Vagina (tissue), 2 donors: ENCODE measurements at places on chromosomes 4 and X.

DNA sequence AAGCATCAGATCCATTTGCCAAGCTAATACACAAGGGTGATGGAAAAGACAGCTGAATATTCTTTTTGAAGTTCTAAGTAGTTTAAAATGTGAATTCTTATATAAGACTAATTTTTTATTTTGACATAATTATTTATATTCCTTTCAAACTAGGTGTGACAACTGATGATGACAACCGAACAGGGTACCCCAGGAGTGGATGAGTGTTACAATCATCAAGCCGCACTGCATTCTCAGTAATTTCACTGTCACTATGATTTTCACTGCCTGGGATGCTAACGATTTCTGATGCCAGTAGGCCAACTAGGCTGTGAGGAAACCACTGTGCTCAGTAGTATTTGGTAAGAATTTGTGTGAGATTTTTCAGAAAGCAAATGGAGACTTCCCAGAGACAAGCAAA is 317.5 kb downstream of the ARAP2 start:
- DNase-seq: no peak

- DNase-seq: no peak
Observed at GRCh38 chrX:134685668-134686067, 27.4 kb upstream of the PLAC1 start.

DNA sequence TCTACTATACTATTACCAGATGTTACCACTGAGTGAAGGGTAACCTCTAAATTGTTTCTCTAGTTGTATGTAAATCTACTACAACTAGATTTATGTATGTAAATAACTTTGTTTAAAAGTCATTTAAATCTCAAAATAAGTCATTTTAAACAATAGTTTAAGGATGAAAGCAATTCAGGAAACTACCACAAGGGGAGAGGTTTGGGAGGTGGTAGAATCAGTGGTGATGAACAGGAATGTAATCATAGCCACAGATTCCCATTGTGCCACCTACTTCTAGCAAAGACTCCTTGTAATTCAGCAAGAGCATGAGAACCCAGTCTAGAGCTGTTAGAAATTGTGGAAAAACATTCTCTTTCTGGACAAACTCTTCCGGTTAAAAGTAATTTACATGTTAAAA is 234.6 kb downstream of the SLC7A11 start:
- no peak for DNase-seq

DNA sequence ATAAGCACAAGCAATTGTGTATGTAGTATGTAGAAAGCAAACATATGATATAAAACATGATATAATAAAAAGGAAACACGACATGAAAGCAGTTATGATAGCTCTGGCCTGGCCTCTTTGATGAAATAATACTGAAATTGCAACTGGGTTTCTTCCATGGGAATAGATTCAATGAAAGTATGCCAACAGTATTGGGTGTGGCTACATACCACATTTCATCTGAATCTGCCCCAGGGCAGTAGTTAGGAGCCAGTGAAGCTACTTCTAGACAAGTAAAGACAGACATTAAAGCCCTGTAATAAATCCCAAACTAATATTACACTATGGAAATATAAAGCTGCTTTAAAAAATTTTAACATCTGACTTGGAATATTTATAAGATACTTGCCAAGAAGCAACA is 207.3 kb downstream of the FBXW7 start:
- DNase-seq: no peak

DNA sequence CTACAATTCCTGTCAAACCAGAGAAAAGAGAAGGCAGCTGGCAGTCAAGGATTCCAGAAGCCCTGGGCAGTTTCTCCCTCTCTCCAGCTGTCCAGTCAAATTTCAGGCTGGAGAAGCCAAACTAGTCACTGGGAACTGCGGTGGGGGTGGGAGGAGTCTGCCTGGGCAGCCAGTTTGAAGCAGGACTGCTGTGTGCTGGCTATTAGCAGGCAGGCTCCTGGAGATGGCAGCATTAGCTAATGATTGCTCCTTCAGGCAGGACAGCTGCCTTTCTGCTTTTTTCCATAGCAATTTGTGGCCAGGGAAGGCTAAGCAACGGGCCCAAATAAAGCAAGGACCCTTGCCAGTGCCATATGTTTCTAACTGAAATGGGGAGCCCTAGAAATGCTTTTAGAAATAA is 44.7 kb upstream of the FGF13 start:
- DNase-seq: no peak

DNA sequence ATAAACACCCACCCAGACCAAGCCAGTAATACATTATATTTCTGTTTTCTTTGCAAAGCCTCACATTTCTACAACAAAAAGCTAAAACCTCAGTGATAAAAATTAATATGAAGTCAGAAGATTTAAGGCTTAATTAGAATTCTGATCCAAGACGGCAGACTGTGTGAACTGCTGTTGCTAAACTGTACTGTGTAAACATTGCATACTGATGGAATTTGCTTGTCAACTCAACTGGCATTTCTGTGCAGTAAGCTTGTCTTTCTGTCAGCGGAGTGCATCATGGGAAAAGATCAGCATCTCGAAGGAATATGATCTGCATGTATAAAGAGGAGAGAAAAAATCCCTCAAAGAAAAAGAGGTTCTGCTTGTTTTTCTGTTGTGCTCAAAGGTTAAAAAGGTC is 69.4 kb upstream of the SPANXB1 start:
- no peak for DNase-seq
